Endodermal cell (in vitro differentiated cells): ENCODE measurements at places on chromosomes 5 and 9. TPM values are rescaled to one million over a fixed set of nuclear protein-coding genes. Genes with fewer than 3 reads are reported as not detected.

DNA sequence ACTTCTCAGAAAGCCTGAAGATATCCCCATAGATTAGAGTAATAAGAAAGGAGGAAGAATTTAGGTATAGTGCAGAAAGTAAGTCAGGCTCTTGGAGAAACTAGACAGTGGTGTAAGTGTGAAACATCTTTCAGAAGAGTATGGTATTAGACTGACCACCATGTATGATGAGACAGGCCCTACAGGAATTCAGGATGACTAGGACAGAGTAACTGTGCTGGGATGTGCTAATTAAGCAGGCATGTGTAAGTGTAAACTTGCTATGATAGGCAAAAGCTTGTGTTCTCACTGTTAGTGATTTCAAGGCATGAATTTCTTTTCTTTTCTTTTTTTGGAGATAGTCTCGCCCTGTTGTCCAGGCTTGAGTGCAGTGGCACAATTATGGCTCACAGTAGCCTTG, 70.8 kb downstream of the RAB24 start:
- no peak for DNase-seq

DNA sequence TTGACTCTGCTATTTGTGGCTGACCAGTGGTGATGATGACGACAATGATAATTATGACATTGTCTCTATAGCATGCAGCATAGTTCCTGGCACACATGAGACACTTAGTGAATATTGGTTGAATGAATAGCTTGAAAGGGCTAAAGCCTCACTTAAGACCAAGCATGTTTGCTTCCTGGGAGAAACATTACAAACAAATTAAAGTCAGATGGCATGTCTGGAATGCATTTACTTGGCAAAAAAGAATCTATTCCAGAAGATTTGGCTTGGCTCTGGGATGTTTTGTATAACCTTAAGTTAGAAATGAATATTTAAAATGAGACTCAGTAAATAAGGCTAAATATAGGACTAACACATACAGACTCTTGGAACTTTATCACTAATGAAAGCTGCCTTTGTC, 21.6 kb downstream of the GAS1 start:
- no peak for DNase-seq

Gene ERAP2
- total RNA-seq: not detected in 2 replicates

Gene KCNV2
- 2.0 TPM in 2 replicates for total RNA-seq

Gene PRLR
- 6.5 and 7.3 TPM in 2 replicates for total RNA-seq
